Cerebellum (tissue), 4 donors: ENCODE measurements at places on chromosomes 5 and 9. TPM values are rescaled to one million over a fixed set of nuclear protein-coding genes. Genes with fewer than 3 reads are reported as not detected.

The FOXD4L4 gene
- 0.45 TPM for total RNA-seq

The NCS1 gene
- 85.0 TPM for total RNA-seq

The ENHO gene
- 27.1 TPM for total RNA-seq

The LRRC19 gene
- total RNA-seq, result not detected

The HINT1 gene
- 125 TPM for total RNA-seq

The PANK3 gene
- total RNA-seq, result 162 TPM

The ZBED3 gene
- total RNA-seq, result 3.7 TPM

The PRELID2 gene
- 22.9 TPM for total RNA-seq

The GARNL3 gene
- total RNA-seq, result 87.7 TPM

The MXD3 gene
- 8.6 TPM for total RNA-seq

The ZFP2 gene
- total RNA-seq, result 6.4 TPM

The MAML1 gene
- 22.8 TPM for total RNA-seq

The ANKRD55 gene
- 6.2 TPM for total RNA-seq

The GLRX gene
- total RNA-seq, result 8.9 TPM

The C5orf58 gene
- not detected for total RNA-seq

The TERT gene
- total RNA-seq, result not detected

The SLC6A3 gene
- 0.18 TPM for total RNA-seq

The TMEM215 gene
- total RNA-seq, result 0.91 TPM

The CDC23 gene
- 33.3 TPM for total RNA-seq

The TMEM252 gene
- total RNA-seq, result not detected

The PRLR gene
- 5.2 TPM for total RNA-seq

The GRIN1 gene
- 23.6 TPM for total RNA-seq

The APBA1 gene
- total RNA-seq, result 42.3 TPM

The FAXDC2 gene
- total RNA-seq, result 9.4 TPM

The INSYN2B gene
- total RNA-seq, result 7.5 TPM

The RNF130 gene
- 132 TPM for total RNA-seq

The XRCC4 gene
- total RNA-seq, result 8.8 TPM

The ZFP37 gene
- 17.3 TPM for total RNA-seq

The ZNF658 gene
- 12.2 TPM for total RNA-seq

The DMRT2 gene
- total RNA-seq, result 0.45 TPM

The BNIP1 gene
- total RNA-seq, result 9.2 TPM

The ADAMTS12 gene
- 7.6 TPM for total RNA-seq

The ALDH1B1 gene
- 9.1 TPM for total RNA-seq

The ITGA1 gene
- 13.2 TPM for total RNA-seq

The LMBRD2 gene
- total RNA-seq, result 39.8 TPM

The OMD gene
- total RNA-seq, result 3.4 TPM

The ATP10B gene
- total RNA-seq, result 15.0 TPM

The SHLD3 gene
- 7.8 TPM for total RNA-seq

The CD14 gene
- total RNA-seq, result 17.6 TPM

The PTGES gene
- total RNA-seq, result 1.5 TPM

The LCN10 gene
- total RNA-seq, result not detected

The PCDHGA12 gene
- 20.1 TPM for total RNA-seq

The GALNT12 gene
- total RNA-seq, result 10.3 TPM

The OGN gene
- total RNA-seq, result 45.2 TPM

The PDCD1LG2 gene
- total RNA-seq, result 0.09 TPM

The PCSK1 gene
- total RNA-seq, result 4.1 TPM

The BTNL8 gene
- total RNA-seq, result not detected
